ENCODE measurements at places on chromosomes 5 and 9.

GRCh38 chr5:107652839-107653607 is 17.7 kb downstream of the EFNA5 start:
- DNase-seq, result no peak

DNA sequence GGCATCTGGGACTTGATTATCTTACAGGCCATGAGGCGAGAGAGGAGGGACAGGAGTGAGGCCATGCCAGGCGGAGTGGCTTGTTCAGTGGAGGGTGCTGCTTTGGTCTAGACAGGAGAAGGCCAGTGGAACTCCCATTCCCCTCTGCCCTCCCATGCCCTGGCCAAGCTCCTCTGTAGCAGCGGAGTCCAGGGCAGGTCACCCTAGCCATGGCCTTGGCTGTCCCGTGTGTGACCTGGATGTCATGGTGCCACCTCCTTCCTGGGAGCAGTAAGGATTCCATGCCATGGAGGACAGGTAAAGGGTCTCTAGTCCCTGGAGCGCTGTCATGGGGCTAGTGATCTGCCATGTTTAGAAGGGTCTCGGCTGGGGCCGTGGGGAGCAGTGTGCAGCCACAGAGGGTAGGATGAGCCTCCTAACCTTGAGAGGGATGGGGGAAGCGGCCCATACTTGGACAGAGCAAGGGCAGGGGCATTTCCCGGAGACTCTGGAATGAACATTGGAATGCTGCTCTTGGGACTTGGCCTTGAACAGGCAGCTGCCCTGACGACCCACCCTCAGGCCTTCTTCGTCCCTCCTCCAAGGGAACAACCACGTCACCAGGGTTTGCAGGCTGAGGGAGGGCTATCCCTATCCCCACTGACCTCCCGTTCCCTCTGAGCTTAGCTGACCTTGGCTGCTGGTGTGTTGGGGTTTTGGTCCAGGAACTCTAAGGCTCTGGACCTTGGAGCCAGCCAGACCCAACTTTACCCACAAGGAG is 100.4 kb downstream of the DAB2IP start:
- DNase-seq, result no peak

- no peak for DNase-seq
These were observed 593.2 kb downstream of the ELAVL2 start for GRCh38 chr9:23232831-23233230.

DNA sequence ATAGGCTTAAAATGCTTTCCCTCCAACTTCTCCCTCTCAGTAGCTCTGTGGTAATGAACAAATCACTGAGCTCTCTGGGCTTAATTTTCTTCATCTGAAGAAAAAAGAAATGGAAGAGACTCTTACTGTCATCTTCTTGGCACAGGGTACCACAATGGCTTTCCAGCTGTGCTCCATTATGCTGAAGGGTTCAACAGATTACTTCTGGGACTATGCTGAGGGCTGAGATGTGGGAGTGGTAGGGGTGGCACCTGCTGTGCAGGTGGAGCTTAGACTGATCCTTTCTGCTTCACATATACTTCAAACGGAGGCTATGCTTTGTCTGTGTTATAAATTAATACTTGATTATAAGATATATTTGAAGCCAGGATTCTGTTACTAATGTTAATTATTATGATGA is 840.2 kb upstream of the C9orf72 start:
- DNase-seq, result no peak

DNA sequence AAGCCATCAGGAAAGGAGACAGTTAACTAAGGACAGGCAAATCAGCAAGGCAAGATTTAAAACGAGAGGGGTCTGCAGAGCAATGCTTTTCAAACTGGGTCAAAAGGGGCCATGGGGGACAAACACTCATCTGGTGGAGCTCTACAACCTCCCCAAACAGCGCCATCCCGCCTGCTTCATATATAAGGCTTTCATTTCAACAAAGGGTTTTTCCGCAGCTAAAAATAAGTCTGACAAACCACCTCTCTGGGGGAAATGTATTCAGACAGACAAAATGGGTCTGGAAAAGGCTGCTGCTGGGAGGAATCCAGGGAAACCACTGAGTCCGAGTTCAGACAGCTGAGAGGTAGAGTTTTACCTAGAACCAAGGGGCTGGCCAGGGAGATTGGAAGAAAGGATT is 8.3 kb upstream of the SEPTIN8 start:
- DNase-seq, result no peak

DNA sequence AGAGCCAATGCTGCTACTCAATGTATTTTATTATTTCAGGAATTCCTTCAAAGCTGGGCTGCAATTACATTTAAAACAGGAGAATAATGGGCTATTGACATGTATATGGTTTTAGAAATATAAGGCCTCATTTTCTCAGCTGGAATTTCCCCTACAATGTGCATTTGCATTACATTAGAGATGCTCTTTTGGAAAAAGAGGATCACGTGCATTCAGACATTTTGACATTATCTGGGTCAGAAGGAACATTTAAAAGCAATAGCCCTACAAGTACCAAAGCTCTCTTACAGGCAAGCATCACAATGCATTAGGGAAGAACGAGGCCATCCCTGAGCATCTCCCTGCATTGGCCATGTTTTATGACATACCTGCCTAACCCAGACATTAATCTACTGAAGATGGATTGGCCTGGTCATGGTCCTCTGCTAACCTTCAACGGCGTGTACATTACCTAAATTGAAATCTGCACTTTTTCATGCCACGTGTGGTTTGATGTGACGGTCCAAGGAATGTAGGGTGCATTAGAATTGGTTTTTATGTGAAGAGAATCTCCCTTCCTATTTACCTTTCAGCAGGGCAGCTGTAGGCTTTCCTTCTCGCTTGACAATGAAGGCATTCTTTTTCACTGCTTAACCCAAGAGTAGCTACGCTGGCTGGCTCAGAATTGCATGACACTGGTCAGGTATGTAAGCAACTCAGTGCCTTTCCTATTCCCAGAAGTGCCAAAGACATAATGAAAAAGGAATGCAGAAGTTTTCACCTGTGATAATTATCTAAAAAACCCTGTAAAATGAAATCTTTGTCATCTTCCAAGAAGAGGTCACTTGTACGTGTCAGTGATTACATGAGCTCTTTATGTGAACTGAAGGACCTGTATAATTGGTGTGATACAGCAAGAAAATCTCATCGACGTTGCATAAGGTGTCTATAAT is 212.3 kb upstream of the MPDZ start:
- no peak for DNase-seq

DNA sequence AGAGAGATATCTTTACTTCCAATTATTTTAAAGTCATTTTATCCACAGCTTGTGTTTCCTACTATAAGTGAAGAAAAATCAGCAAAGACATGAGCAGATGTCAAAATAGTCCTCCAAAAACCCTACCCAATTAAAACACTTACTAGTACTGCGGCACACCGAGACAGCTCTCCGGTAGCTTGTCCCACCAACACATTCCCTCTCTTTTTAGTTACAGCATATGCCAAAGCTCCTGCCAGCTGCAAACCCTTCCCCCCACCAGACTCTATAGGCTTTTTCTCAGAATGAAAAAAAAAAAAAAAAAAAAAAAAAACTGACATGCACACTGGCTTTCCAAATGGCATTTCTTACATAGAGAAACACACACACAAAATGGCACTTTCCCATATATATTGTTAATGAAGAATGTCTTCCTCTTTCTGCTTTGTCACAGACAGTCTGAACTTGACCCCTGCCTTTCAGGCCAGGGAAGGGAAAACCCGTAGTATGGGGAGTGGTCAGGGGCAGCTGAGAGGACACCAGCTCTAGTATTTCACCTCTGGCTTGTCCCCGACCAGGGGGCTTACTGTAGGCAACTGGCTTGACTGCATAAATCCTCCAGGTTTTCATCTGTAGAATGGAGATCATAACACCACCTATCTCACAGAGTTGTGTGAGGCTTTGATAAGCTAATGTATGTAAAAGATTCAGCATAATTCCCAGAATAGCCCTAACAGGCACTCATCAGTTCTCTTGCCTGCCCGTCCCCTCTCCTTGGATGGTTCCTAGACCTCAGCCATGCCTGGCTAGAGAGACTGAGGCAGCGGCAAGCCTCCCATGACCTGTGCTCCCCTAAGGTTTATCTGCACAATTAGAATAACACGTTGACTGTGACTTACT is 233.6 kb downstream of the CRB2 start:
- DNase-seq, result no peak

- DNase-seq, result no peak
These were observed 7.2 kb downstream of the TAS2R1 start for GRCh38 chr5:9622971-9623421.

DNA sequence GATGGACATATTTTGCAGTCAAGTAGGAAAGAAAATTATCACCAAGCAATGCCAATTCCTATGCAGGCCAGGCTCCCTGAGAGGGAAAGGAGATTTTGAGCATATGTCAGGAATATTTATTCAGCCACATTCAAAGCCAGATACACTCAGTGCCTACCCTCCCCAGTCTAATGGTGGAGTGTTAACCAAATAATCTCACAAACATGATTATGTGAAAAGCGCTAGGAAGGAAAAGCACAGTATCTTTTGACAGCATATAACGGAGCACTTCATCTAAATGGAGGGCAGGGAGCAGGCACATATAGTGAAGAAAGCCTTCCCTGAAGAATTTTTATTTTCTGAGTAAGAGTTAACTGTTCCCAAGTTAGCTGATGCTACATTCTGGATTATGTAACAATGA is 80.3 kb upstream of the SLC30A5 start:
- no peak for DNase-seq

DNA sequence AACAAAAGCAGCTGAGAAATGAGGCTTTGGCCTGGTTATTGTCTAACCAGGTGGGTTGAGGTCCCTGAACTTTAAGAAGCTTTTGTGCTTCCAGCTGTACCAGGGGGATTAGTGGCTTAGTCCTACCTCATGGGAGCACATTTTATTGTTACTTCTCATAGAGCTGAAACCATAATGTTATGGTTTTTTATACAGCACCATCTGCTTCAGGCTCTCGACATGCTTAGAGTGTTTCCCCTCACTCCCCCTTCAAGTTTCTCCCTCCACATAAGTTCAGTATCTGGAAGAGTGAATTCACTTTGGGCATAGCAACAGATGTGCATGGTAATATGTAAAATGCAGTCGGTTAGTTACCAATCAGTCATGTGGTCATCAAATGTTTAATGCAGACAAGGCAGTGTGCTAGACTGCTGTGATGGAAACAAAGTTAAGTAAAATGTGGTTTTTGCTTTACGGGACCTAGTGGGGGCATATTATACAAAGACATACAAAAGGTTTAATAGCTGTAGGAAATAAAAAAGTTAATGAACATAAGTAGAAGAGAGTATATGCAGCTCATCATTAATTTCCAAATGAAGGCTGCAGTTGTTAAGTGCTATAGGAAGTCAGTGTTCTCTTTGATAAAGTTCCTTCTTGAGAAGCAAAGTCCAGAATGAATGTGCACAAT is 95.9 kb upstream of the SPRY4 start:
- DNase-seq, result no peak

GRCh38 chr9:36101916-36102741 is 34.4 kb upstream of the GLIPR2 start:
- peak; percentile 28 for DNase-seq

DNA sequence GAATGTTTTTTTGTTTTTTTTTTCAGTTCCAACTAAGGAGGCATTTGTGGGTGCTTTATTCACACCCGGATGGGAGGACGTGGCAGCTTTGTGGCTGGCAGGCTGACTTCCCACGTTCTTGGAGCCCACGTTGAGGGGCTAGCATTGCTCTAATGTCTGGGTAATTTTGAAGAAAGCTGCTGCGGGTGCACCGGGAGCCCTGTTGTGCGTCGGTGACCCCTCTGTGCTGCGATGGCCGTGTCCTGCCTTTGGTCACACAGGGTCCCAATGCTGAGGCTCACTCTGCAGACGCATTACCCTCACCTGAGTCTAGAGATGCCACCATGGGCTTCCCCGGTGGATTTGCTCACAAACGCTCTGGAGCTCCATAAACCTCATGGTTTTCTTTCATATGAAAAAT is 34.2 kb downstream of the NDUFS6 start:
- no peak for DNase-seq

DNA sequence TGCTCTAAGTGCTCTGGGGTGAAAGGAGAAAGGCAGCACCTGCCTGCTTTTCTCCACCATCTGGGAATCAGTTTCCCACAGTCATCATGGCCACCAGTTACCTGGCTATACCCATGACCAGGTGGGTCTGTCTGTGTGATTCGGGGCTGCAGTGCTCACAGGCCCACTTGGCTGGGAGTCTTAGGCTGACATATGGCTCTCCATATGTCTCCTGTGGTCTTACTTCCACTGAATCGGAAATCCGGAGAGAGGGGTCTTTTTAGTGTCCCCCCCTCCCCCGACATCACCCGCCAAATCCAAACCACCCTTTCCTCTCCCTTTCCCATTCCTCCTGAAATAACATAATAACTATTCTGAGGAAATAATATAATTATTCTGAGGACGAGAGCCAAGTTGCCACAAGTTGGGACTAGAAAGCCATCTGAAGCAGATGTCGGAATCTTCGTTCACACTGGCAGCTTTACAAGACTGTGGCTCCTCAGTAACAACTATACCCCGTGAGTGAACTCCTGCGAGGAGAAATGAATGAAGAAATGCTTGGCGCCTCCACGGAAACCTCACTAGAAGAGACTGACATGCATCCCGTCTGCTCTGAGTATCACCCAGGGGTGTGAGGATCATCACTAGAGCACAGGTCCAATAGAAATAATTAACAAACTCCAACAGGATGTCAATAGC is 143.4 kb downstream of the MYO10 start:
- DNase-seq, result no peak

- DNase-seq, result no peak
These were observed 531.9 kb upstream of the CHD1 start for GRCh38 chr5:99460701-99461100.

DNA sequence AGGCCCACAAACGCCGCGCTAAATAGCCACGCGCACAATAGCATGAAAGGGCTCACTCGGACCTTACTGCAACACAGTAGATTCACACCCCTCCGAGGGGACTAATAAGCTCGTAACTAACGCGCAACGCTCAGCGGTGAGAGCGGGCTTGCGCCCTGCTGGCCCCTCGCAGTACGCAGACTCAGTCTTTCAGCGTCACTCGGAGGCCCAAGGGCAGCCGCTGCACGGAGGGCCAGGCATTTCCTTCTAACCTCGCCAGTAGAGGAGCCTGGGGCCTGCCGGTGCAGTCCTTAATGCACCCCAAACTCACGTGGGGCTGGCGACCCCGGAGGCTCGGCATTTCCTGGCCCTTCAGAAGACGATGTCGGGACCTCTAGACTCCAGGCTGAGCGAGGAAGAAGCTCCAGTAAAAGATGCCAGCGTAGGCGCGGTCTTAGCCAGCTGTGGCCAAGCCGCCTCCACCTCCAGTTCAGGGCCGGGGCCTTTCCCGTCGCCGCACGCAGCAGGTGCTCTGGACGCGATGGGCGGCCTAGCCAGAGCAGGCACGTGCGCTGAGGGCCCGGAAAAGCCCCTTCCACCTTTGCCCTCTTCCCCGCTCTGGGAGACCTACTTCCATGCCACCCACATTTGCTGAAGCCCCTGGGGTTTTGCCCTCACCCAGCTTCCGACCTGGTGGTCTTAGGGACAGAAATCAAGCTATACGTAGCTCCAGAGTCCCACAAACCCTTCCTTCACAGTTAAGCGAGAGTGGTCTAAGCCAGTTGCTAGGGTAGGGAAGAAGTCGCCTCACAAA is 38.3 kb upstream of the TIFAB start:
- DNase-seq, result no peak

DNA sequence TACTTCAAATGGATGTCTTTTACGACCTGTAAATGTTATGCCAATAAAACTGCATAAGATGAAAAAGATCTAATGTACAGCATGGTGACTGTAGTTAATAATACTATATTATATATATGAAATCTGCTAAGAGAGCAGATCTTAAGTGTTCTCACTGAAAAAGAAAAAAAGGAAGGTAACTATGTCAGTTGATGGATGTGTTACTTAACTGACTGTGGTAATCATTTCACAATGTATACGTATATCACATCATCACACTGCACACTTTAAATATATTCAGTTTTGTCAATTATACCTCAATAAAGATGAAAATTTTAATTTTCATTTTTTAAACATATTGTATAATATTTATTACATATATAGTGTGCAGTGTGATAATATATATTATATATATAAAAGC is 31.9 kb downstream of the THBS4 start:
- no peak for DNase-seq
